ENCODE measurements at places on chromosomes 4 and X.

DNA sequence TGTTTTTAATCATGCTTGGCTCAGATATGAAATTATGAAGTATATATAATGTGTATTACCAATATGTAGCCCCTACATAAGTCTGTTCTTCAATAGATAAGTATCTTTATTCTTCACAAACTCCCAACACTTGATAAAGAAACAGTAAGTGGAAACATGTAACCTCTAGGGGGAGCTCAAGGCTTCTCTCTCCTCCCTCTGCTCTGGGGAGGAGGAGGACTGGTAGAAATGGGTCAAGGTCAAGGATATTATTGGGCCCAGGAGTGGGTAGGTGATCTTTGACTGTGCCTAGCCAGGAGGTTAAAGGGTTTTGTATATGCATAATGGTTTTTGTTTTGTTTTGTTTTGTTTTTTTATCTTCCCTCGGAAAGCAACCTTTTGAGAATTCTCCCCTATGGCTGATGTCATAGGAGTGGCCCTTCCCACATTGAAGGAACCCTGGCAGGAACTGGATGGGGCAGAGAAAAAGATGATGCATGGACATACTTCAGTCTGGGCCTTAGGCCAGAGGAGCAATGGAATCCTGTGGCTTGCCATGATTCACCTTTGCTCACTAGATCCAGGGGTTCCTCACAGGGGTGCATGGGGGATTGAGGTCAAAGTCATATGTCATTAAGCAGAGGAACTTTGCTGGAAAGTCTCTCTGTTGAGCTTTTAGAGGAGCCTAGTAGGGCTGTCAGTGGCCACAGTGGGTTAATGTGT is 460.3 kb downstream of the MID1IP1 start:
- no peak for DNase-seq

GRCh38 chr4:3599951-3600350 is 67.7 kb upstream of the LRPAP1 start:
- peak; percentile 41 for DNase-seq

GRCh38 chrX:154010330-154011087 is 9.2 kb downstream of the IRAK1 start:
- peak; percentile 72 for DNase-seq

- DNase-seq: no peak
These were observed 14.8 kb upstream of the GPRASP2 start for GRCh38 chrX:102697494-102697893.

- no peak for DNase-seq
These were observed 321 bp upstream of the HPRT1 start for GRCh38 chrX:134459683-134460004.

- no peak for DNase-seq
These were observed 1066.9 kb upstream of the TENM3 start for GRCh38 chr4:181176306-181176705.

DNA sequence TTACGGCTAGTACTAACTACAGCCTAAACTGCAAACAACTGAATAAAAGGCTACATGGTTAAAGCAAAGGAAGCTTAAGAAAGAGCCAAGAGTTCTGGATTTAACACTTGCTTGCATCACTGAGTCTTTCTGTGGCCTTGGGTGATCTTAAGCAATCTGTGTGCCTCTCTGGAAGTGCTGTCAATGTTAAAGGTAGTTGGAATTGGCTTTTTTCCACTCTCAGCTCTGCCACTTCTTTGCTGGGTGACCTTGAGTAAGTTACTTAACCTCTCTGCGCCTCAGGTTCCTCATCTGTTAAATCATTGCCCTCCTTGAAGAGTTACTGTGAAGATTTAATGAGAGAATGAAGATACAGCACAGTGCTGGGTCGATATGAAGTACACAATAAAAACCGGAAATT is 15.7 kb downstream of the SLC2A9 start:
- no peak for DNase-seq

DNA sequence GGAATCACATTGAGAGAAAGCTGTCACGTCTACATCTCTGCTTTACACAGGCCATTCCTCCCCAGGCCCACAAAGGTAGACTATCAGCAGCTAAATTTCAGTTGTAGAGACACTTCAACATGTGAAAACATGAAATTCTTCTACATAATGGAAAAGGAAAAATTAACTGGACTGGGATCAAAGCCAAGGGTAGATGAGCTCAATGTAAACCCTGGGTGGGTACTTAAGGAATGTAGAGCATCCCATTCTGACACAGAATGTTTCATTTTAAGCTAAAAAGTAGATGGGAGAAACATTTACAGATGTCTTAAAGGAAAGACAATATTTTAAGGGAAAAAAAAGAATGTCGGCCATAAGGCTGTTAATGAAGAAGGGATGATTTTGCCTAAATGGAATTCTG is 51.3 kb upstream of the NPNT start:
- no peak for DNase-seq

GRCh38 chr4:145099653-145100052 is 1.5 kb downstream of the ABCE1 start:
- no peak for DNase-seq

DNA sequence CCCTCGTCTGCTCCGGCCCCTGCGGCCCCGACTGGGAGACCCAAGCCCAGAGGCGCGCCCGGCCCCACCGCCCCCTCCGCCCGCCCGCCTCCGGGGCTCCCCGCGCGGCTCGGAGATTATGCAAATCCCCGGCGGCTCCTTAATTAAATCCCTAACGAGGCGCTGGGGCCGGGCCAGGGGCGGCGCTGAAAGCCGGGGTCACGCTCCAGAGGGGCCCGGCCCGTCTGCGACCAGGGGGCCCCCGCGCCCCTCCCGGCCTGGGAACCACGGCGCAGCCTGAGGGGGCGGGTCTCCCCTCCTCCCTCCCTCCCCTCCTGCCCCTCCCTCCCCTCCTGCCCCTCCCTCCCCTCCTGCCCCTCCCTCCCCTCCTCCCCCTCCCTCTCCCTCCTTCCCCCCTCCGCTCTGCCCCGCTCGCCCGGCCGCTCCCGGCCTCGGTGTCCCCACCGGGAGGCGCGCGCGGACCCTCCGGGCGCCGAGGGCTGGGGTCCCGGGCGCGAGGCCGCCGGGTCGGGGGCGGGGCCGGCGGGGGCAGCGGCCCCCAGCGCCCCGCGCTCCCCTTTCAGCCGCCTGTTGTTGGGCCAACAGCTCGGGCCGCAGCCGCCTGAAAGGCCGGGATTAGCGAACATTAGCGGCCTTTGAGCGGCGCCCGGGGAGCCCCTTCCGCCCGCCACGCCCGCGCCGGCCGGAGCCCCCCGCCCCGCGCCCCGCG is 25.9 kb upstream of the FGFR3 start:
- DNase-seq: no peak

GRCh38 chr4:168955674-168956073 is 54.4 kb downstream of the CBR4 start:
- DNase-seq: no peak

- peak; percentile 91 for DNase-seq
These were observed 13.8 kb upstream of the SMS start for GRCh38 chrX:21926527-21927278.

DNA sequence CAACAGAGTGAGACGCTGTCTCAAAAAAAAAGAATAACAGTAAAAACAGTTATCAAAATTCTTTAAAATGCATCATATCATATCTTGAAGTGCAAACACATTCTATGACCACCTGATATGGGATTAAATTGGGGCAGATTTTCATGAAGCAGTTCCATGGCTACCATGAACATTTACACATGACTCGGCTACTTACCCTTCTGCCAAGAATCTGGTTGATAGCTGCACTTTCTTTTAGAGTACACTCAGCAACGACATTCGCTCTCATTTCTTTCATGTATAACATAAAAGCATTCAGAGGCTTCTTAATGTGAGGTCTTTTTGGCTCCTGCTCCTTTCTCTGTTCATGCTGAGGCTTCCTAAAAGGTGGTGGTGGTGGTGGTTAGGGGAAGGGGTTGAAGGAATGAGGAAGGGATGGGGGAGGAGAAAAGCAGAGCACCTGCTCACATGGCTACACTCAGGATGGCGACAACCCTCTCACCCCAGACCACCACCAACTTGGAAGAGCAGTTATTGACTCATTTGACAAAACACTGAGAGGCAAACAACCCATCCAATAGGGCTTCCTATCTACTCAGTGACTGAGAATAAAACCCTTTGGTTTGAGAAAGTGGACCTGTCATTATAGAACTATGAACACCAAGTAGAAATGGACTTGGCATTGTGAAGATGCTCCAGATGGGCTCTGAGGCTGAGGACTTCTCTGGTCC is 88.5 kb downstream of the HADH start:
- peak; percentile 88 for DNase-seq

DNA sequence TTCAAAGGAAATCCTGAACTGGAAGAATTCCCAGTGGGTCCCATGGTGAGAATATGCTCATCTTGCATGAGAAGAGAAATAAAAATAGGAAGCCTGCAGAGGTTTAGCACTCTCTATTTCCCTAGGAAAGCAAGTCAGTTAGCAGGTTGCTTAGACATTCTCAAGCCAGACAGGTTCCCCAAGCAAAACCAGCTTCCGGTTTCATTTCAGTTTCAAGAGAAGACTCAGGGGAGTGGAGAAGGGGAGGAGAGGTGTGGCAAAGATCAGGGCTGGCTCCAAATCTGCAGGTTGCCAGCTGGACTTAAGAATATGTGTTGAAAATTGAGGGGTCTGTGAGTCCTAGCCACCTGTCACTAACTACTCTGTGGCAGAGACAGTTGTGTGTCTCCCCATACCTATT is 107.5 kb downstream of the CLNK start:
- no peak for DNase-seq

- no peak for DNase-seq
These were observed 80.1 kb downstream of the FAM184B start for GRCh38 chr4:17701138-17701839.

DNA sequence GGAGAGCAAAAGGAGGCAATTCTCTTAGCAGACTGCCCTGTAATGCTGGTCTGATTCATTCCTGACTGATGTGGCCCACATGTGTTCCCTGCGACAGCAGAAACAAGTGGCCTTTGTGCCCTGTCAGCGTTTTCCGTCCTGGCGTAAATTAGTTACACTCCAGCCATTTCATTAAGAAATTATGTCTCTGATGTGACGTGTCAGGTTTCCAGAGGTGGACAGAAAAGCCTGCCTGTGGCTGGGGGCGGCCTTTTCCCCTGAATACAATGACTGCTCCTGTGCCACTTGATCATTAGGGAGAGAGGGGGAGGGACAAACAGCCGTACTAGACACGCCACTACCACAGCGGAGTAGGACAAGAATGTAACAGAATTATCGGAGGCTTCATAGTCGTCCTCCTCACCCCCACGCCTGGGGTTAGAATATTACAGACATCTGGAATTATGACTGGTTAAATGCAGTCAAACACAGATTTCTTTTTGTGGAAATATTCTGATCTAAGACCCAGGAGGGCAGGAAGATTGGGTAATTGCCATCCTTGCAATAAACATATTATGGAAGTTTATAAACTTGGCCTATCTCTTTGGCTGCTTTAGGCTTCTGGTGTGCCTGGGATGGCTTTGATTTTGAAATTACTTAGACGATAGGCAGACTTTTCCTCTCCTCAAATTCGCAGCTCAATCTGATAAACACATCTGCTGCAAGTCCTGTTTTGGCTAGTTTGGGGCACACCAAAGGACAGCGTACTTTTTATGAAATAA is 146.2 kb upstream of the BCOR start:
- DNase-seq: no peak

GRCh38 chr4:119110121-119110520 is 25.5 kb upstream of the MYOZ2 start:
- DNase-seq: no peak

- no peak for DNase-seq
These were observed 597.7 kb downstream of the PCDH18 start for GRCh38 chr4:136934601-136935000.

GRCh38 chrX:47456080-47456479 is 26.9 kb downstream of the ZNF41 start:
- DNase-seq: no peak

- no peak for DNase-seq
These were observed 1740.8 kb downstream of the PCDH7 start for GRCh38 chr4:32460972-32461371.

DNA sequence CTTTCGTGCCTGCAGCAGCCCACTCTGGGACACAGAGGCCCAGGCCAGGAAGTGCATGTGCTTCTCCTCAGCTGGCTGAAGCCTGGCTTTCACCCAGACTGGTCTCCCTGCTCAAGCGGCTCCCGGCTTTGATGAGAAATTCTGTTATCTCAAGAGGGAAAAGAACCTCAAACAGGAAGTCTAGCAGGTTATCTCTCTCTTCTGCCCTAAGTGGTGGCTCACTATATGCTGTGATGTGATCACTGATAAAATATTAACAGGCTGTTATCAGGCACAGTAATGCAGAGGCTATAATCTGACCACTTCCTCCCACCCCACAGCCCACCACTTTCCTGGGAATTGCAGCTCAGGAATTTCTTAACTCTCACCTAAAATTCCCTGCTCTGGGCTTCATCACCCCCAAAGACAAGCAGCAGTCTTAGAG is 13.3 kb downstream of the CLDN2 start:
- DNase-seq: peak; percentile 21

DNA sequence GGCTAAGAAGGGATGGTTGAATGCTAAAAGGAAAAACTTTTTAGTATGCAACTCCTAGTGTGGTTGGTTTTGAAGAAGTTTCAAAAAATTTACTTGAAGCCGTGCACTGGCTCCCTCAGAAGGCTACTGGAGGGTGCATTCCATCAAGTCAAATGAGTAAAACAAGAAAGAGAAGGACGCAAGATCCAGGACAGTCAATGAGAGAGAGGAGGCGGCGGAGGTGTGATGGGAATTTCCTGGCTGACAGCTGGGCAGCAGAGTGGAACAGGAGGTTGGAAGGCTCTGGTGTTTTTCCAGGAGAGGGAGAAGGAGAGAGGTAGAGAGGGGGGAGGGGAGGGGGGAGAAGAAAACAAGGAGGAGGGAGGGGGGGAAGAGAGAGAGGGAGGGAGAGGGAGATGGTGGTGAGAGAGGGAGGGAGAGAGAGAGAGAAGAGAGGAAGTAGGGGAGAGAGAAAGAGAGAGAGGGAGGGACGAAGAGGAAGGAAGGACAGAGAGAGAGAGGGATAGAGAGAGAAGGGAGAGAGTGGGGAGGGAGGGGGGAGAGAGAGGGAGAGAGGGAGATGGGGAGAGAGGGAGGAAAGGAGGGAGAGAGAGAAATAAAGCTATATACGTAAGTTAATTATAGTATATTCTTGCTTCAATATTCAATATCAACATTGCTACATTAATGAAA is 126.4 kb downstream of the SH3KBP1 start:
- DNase-seq: no peak

DNA sequence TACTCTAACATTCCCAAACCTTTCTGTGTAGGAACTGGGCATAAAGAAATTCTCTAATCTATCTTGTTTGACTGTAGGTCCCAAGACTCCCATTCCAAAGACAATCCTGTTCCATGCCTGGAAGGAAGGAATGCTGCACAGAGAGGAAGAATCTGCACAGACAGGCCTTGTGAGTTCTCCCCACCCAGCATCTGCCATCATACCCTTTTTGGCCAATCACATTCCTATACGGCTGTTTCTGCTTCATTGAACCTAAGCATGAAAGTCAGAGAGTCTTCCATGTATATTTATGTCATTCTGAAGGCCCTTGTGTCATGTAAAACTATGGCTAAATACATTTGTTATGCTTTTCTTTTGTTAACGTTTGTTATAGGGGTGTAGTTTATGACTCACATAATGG is 667.7 kb upstream of the IGFBP7 start:
- no peak for DNase-seq

GRCh38 chr4:40216622-40217366 is 20.0 kb downstream of the RHOH start:
- no peak for DNase-seq
